ENCODE measurements at places on chromosomes 3 and 15.

DNA sequence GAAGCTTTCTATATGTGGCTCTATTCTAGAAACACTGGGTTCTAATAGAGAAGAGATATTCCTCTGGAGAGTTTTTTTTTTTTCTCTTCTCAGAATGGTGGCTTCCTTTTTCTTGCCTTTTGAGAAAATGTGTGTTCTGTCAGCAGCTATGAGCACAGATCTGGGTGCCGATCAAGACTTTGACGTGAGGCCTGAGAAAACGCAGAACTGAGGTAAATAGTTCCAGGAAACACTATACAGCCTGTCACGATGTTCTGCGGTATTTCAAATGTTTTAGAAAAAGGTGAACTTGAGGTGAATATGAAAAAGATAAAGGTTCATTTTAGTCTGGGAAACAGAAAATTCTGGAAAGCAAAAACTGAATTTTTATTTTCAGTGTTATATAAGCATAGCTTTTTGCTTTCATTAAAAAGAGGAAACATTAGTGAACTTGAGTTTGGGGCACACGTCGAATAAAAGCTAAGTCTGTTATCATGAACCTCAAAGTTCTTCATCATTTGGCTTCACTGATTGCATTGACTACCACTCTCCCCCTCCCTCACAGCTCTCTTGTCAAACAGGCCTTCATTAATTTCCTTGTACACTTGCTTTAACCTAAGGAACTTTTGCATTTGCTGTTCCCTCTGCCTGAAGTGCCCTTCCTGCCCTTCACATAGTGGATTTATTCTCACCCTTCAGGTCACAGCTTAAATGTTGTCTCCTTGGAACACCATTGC lies 265.1 kb downstream of the NFKBIZ start:
- peak; percentile 28 for DNase-seq

GRCh38 chr15:39999538-40000200 lies 39.3 kb downstream of the SRP14 start:
- no peak for DNase-seq

- no peak for DNase-seq
Observed at GRCh38 chr3:124364317-124365020, 365.8 kb upstream of the UMPS start.

GRCh38 chr3:14725564-14726440 lies 50.9 kb downstream of the C3orf20 start:
- DNase-seq, result peak; percentile 79

DNA sequence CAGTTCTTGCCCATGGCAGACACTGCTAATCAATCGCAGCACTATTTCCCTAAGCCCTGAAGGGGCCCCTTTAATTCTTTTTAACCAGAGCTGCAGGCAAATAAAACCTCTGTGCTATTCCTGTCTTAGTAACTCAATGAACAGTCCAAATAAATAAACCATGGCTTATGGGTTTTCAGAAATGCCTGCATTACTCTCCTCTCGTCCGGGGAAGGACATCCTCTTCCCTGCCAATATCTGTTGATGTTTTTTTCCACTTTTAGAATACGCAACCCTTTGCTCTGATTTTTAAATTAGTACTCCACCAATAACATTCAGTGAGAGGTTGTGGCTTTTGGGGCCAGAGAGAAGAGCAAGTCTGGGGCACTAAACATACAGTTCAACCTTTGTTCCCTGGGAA lies 35.2 kb upstream of the PRICKLE2 start:
- DNase-seq, result no peak

DNA sequence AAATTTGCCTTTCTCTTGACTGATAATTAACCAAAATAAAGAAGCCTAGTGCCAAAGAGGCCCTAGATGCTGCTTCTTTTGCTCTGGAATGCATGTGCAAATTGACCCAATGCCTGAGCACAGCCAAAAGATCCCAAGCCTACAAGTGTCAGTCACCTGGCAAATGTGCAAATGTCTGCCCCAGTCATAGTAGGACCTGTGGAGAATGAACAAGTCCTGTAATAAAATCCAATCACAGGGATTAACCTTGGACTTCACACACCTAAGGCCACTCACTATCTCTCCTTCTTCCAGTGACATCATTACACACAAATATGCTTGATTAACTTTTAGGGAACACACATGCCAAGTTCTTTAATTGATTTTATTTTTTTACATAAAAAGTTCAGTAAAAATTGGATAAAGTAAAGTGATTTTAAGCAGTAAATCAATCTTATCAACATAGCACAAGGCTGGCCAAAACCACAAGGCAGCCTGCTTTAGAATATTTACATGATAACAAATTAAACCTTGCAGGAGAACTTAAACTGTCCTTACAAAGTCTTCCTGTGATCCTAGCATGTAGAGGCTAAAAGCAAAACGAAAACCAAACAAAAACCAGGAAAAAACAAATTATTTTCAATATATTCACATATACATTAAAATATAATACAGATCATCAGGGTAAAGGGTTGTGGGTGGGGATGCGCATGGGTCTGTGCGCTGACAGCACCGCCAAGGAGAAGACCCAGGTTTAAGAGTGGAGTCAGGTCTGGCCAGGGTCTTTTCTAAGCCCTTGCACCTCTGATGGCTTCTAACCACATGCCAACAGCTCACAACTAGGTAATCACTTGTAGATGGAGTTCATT lies 36.8 kb downstream of the NBEAL2 start:
- no peak for DNase-seq

DNA sequence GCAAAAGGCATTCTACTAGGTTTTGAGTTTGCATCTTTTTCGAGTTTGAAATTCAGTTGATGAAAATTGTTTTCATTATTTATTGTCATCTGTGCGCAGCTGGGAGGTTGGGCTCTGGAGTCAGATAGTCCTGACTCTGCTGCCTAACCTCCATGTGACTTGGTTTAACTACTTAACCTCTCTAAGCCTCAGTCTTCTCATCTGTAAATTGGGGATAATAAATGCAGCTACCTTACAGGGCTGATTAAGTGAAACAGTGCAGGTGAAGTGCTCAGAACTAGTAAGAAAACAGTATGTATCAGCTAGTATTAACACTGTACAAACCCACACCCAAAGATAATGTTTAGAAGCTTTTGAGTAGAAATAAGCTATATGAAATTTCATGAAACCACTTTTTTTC lies 14.1 kb upstream of the UBE2E1 start:
- DNase-seq, result no peak

- no peak for DNase-seq
Observed at GRCh38 chr3:24320601-24321000, 174.0 kb downstream of the THRB start.

DNA sequence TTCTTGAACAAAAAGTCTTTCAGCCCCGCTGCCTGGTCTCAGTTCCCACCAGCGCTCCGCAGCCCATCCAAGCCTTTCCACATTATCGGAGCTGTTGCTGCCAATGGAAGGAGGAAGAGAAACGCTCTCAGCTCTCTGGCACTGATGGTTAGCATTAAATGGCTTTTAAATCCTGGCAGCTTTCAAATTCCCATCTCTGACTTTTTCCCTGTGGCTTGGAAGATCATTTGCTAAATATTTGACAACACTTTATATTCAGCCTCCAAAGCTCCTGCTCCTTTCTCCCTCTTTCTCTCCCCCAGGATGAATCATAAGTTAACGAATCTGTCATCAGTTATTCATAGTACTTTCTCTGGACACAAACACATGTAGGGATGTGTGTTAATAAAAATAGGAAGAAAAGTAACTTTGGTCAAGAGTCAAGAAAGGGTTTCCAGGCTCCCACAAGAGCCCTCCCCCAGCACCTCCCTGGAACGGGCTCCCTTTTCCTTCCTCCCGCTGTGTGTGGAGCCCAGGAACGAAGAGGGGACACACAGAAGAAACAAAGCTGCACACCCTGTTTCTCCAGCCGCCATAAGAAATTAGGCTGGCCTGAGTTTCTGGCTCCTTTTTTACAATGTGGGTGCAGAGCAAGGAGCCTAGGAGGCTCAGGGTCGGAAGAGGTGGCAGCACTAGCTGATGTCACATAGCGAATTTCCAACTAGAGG lies 47.6 kb upstream of the TSEN2 start:
- DNase-seq, result no peak

GRCh38 chr3:60065227-60065868 lies 1015.5 kb upstream of the CFAP20DC start:
- no peak for DNase-seq

- no peak for DNase-seq
Observed at GRCh38 chr3:50128001-50128400, 27.1 kb upstream of the SEMA3F start.

GRCh38 chr3:48739955-48740823 lies 23.2 kb upstream of the IP6K2 start:
- DNase-seq, result peak; percentile 87

GRCh38 chr15:72983801-72984545 lies 68.3 kb upstream of the NEO1 start:
- DNase-seq, result no peak

DNA sequence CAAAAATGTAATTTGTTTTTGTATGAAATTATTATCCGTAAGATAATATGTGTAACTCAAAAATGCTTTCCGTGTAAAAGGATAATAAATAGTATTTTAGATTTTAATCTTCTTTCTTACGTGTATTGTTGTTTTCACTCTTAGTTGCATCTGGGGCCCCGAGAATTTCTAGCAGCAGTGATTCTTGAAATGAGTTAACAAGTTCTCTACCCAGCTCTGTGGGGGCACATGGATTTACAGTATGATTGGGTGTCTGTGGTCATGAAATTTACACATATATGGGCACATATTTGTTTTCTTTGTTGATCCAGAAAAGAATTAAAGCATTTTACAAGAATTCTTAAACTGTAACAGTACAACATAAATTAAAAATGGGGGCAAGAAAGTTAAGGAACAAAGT lies 145.9 kb upstream of the LRRFIP2 start:
- DNase-seq, result no peak

DNA sequence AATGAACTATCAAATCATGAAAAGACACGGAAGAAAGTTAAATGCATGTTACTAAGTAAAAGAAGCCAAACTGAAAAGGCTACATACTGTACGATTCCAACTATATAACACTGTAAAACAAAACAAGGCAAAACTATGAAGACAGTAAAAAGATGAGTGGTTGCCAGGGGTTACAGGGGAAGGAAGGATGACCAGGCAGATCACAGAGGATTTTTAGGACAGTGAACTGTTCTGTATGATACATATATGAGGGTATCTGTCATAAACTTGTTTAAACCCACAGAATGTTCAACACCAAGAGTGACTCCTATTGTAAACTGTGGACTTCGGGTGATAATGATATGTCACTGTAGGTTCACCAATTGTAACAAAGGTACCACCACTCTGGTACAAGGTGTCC lies 60.6 kb downstream of the CHSY1 start:
- no peak for DNase-seq

GRCh38 chr15:80970018-80970657 lies 19.5 kb downstream of the MESD start:
- DNase-seq, result peak; percentile 67

- peak; percentile 68 for DNase-seq
Observed at GRCh38 chr3:49671291-49672288, 2.6 kb upstream of the APEH start.

DNA sequence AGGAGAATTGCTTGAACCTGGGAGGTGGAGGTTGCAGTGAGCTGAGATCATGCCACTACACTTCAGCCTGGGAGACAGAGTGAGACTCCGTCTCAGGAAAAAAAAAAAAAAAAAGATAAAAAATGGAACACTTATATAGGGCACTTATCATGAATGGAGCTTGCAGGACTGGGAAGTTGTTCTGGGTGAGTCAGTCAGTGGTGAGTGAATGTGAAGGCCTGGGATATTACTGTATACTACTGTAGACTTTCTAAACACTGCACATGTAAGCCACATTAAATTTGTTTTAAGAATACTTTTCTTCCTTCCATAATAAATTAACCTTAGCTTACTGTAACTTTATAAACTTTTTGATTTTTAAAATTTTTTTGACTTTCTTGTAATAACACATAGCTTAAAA lies 59.8 kb downstream of the SFMBT1 start:
- DNase-seq, result no peak

- no peak for DNase-seq
Observed at GRCh38 chr15:32034106-32034505, 3.8 kb downstream of the CHRNA7 start.

DNA sequence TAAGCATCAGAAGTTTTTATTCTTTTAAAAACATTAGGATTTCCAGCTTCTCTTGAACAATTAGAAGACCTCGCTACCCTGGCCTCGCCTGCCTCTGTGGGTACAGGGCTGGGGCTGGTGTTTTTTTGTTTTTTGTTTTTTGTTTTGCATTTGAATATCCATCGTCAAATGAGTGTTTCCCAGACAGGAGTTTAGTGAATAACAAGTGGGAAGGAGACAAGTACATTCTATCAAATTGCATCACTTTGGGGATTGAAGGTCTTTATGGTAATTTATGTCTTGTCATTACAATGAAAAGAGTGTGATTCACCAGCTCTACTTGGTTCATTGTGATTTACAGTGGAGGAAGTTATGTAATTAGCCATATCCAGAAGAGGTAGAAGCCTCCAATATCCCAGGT lies 161.1 kb upstream of the UBE2E1 start:
- DNase-seq, result no peak

GRCh38 chr3:51269466-51269865 lies 115.6 kb upstream of the MANF start:
- DNase-seq, result no peak

GRCh38 chr15:84736375-84736774 lies 12.0 kb upstream of the ZNF592 start:
- no peak for DNase-seq

DNA sequence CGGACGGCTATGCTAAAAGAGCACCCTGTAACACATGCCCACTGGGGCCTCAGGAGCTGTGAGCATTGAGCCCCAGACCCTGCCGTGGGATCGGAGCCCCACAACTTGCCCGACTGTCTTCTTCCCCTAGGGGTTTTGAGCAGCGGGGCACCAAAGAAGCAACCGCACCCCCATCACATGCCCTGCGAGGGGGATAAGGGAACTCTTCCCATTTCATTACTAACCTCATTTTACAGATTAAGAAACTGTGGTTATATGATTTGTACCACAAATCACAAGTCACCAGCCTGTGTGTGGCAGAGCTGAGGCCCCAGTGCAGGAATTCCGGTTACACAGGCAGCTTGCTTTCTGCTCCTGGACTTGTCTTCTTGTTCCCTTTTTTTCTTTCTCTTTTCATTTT lies 86.2 kb downstream of the CD47 start:
- DNase-seq, result no peak

DNA sequence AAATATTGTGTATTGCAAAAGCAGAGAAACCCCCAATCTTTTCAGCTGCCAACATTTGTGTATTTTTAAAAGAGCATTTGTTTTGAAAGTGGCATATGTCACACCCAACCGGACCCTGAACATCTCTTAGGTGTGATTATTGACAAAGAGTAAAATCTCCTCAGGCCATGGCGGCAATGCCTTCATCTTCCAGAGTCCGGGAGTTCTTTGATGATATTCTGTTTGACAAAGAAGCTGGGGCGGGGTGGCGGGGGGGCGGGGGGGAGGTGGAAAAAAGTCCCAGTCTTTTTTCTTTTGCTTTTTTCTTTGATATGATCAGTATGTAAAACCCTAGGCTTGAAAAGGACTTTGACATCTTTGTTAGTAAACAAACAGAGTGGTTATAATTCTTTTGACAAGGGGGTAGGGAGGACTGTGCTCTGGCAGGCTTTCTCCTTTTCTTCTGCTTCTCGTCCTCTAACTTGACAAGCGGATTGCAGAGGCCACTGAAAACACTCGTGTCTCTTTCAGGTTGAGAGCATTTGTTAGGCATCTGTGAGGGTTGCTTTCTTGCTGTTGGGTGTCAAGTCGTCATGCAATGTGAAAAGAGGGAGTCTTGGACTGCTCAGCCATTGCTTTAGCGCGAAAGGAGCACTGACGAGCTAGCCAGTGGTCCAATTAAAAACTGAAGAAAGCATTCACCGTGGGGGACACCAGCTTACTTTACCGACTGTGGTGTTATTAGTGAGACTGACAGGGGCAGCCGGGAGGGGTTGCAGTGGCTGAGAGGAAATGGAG lies 243.2 kb downstream of the NSUN3 start:
- DNase-seq, result no peak

- no peak for DNase-seq
Observed at GRCh38 chr3:58214484-58215316, 3.9 kb upstream of the DNASE1L3 start.
